ENCODE measurements at places on chromosomes 12 and 14. TPM values are rescaled to one million over a fixed set of nuclear protein-coding genes. Genes with fewer than 3 reads are reported as not detected.

- no peaks in the 10 kb centered on the region for H3K36me3 ChIP-seq
- H3K27me3 ChIP-seq = no peaks in the 10 kb centered on the region
- H3K27ac ChIP-seq = no peak overlapping the region
- no peaks in the 10 kb centered on the region for H3K4me1 ChIP-seq
Observed at GRCh38 chr14:30333934-30334333, 225.0 kb upstream of the G2E3 start.

Gene RBP5
- 0.67 TPM for polyA plus RNA-seq

DNA sequence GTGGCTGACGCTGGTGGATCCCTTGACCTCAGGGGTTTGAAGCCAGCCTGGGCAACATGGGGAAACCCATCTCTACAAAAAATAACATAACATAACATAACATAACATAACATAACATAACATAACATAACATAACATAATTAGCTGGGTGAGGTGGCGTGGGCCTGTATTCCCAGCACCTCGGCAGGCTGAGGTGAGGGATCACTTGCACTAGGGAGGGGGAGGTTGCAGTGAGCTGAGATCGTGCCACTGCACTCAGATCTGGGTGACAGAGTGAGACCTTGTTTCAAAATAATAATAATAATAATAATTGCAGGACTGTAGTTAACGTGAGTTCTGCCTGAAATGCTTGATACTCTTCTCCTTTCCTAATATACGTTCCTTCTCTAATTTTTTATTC lies 1.3 kb downstream of the MAGOHB start:
- no peak for DNase-seq
- H3K27ac ChIP-seq = no peak overlapping the region
- no peak overlapping the region for H3K4me3 ChIP-seq
- H3K4me1 ChIP-seq = no peaks in the 10 kb centered on the region
- H3K27me3 ChIP-seq = no peaks in the 10 kb centered on the region
- H3K36me3 ChIP-seq = peaks cover 6% of the 10 kb centered on the region

GRCh38 chr14:89308232-89308959 lies 108.6 kb downstream of the FOXN3 start:
- H3K27me3 ChIP-seq = no peaks in the 10 kb centered on the region
- no peak overlapping the region for H3K4me3 ChIP-seq
- no peak overlapping the region for H3K27ac ChIP-seq

Gene BCL11B
- 2.4 TPM for polyA plus RNA-seq

GRCh38 chr12:56188778-56189098 lies 545 bp downstream of the SMARCC2 start:
- peak; percentile 21 for DNase-seq
- H3K4me3 ChIP-seq = peak overlapping the region; percentile 95
- peaks cover 4% of the 10 kb centered on the region for H3K36me3 ChIP-seq
- peaks cover 2% of the 10 kb centered on the region for H3K4me1 ChIP-seq
- H3K27me3 ChIP-seq = no peaks in the 10 kb centered on the region
- peak overlapping the region; percentile 3 for H3K27ac ChIP-seq

Gene LRFN5
- 0.35 TPM for polyA plus RNA-seq

DNA sequence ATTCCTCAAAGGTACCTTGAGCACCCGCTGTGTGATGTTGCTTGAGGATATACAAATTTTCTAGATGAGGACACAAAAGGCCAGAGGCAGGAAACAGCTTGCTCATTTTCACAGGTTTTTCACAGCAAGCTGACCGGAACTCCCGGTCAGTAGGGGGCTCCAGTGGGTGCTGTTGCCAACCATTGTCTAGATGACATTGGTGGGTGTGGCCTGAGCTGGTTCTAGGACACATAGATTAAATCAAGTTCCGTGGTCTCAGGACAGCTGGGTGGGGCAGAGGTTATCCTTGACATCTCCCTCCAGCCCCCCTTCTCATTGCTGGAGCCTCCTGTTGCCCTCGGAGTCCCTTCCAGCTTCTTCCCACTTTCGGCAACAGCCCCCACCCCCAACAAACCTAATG lies 153.6 kb upstream of the FKBP4 start:
- H3K36me3 ChIP-seq = no peaks in the 10 kb centered on the region
- H3K4me1 ChIP-seq = no peaks in the 10 kb centered on the region
- peak; percentile 6 for DNase-seq
- H3K4me3 ChIP-seq = no peak overlapping the region

DNA sequence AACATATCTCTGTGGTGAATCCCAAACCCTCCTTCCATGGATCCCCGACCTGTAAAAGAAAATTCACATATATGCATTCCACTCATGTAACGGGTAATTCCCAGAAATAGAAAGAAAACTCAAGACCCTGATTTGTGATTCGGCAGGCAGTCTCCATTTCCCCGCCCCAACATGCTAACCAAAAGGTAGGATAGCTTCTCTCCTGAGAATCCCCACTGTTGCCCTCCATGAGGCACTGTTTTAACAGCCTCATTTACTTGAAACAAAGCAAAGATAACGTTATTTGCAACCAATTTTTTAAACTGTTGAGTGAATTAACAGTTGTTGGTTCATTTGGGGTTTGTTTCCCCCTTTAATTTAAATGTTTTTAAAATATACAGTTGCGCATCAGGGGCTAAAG lies 774 bp upstream of the SLC2A13 start:
- no peaks in the 10 kb centered on the region for H3K36me3 ChIP-seq
- no peak overlapping the region for H3K27ac ChIP-seq
- DNase-seq = no peak
- H3K27me3 ChIP-seq = no peaks in the 10 kb centered on the region
- H3K4me1 ChIP-seq = peaks cover 1% of the 10 kb centered on the region

GRCh38 chr14:76729953-76730505 lies 31.2 kb upstream of the VASH1 start:
- no peaks in the 10 kb centered on the region for H3K4me1 ChIP-seq
- no peaks in the 10 kb centered on the region for H3K27me3 ChIP-seq
- H3K4me3 ChIP-seq = no peak overlapping the region
- no peak for DNase-seq
- H3K36me3 ChIP-seq = no peaks in the 10 kb centered on the region

DNA sequence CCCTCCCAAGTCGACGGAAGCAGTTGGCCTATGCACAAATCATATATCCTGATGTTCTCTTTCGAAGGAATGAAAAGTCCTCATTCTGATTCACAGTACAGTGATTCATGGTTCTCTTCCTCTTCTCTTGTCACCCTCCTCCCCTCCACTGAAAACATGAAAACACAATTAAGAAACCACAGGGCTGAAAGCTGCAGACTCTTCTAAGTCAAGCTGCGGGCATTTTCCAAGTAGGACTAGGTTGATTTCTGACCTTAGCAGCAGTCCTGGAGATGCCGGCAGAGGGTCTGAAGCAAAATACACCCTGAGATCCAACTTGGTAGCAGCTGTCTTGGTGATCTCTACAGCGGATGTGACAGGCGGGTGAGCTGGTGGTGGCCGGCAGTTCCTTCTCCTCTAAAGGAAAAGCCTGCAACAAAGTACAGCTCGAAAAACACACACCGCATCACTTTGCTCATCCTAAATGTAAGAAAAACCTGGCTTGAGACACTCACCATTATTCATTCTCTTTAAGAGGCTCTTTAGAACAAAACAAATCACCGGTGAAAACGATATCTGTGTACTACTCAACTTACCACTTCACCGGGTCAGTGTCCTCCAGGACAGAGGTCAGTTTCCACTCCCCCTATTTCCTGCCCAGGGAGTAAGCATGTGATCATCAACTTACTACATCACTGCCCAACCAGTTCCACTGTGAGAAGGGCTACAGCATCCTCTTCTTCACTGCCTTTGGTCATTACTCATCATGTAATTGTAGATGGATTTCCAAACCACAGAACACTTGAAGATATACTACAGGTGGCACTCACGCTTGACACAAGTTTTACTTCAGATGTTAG lies 6.0 kb downstream of the TMCC3 start:
- no peak for DNase-seq
- H3K27me3 ChIP-seq = no peaks in the 10 kb centered on the region
- no peaks in the 10 kb centered on the region for H3K36me3 ChIP-seq
- peak overlapping the region; percentile 51 for H3K27ac ChIP-seq
- H3K4me3 ChIP-seq = no peak overlapping the region

Gene KLRF1
- 0.47 TPM for polyA plus RNA-seq

DNA sequence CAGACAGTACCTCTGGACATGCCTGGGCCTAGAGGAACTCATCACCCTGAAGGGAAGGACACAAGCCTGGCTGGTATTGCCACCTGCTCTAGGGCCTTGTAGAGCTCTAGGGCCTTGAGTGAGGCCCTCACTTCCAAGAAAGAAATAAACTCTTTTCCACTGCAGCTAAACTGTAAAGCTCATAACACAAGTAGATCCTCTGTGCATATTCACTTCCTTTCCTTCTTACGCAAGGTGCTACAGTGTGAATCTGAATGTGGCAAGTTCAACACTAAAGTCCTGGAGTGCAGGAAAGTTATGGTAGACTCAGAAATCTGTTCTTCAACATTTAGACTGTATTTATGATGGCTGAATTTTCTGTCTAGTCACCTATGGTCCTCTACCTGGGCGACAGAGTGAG lies 14.5 kb downstream of the RNASE3 start:
- no peaks in the 10 kb centered on the region for H3K27me3 ChIP-seq
- H3K4me3 ChIP-seq = no peak overlapping the region
- H3K27ac ChIP-seq = no peak overlapping the region
- no peaks in the 10 kb centered on the region for H3K36me3 ChIP-seq
- H3K4me1 ChIP-seq = no peaks in the 10 kb centered on the region
- DNase-seq = no peak

GRCh38 chr14:51331486-51332367 lies 91.7 kb downstream of the TMX1 start:
- no peaks in the 10 kb centered on the region for H3K27me3 ChIP-seq
- H3K4me3 ChIP-seq = no peak overlapping the region
- DNase-seq = no peak
- no peaks in the 10 kb centered on the region for H3K36me3 ChIP-seq
- no peak overlapping the region for H3K27ac ChIP-seq
- peaks cover 5% of the 10 kb centered on the region for H3K4me1 ChIP-seq

Gene STK38L
- 14.9 TPM for polyA plus RNA-seq

Gene EMC9
- polyA plus RNA-seq = 27.2 TPM

DNA sequence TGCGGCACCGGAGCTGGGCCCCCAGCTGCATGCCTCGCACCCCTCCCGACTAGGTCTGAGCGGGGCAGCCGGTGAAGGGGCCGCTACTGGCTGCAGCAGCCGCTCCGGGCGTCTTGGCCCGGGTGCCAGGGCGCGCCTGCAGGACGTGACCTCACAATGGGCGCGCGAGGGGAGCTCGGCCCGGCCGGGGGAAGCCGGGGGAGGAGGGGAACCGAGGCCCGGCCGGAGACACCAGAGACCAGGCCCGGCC lies 353 bp downstream of the BAG5 start:
- H3K4me3 ChIP-seq = peak overlapping the region; percentile 97
- H3K36me3 ChIP-seq = peaks cover 4% of the 10 kb centered on the region
- H3K27me3 ChIP-seq = no peaks in the 10 kb centered on the region
- peak overlapping the region; percentile 88 for H3K27ac ChIP-seq

Gene ARG2
- polyA plus RNA-seq = 2.4 TPM

GRCh38 chr12:27646149-27646548 lies 50.1 kb upstream of the REP15 start:
- no peak overlapping the region for H3K27ac ChIP-seq
- H3K4me1 ChIP-seq = no peaks in the 10 kb centered on the region
- DNase-seq = no peak
- H3K27me3 ChIP-seq = no peaks in the 10 kb centered on the region

Gene CLIP1
- 34.9 TPM for polyA plus RNA-seq

Gene RNU4-1
- not detected for polyA plus RNA-seq

GRCh38 chr12:6691473-6691872 lies 2.3 kb upstream of the ZNF384 start:
- H3K27ac ChIP-seq = no peak overlapping the region
- no peak for DNase-seq
- no peaks in the 10 kb centered on the region for H3K4me1 ChIP-seq
- no peaks in the 10 kb centered on the region for H3K36me3 ChIP-seq
- no peaks in the 10 kb centered on the region for H3K27me3 ChIP-seq

- no peaks in the 10 kb centered on the region for H3K36me3 ChIP-seq
- H3K27ac ChIP-seq = no peak overlapping the region
- H3K4me1 ChIP-seq = no peaks in the 10 kb centered on the region
- DNase-seq = peak; percentile 69
- H3K4me3 ChIP-seq = no peak overlapping the region
Observed at GRCh38 chr12:16349131-16349460, 1.7 kb downstream of the MGST1 start.

Gene LRRIQ1
- polyA plus RNA-seq = 0.09 TPM

DNA sequence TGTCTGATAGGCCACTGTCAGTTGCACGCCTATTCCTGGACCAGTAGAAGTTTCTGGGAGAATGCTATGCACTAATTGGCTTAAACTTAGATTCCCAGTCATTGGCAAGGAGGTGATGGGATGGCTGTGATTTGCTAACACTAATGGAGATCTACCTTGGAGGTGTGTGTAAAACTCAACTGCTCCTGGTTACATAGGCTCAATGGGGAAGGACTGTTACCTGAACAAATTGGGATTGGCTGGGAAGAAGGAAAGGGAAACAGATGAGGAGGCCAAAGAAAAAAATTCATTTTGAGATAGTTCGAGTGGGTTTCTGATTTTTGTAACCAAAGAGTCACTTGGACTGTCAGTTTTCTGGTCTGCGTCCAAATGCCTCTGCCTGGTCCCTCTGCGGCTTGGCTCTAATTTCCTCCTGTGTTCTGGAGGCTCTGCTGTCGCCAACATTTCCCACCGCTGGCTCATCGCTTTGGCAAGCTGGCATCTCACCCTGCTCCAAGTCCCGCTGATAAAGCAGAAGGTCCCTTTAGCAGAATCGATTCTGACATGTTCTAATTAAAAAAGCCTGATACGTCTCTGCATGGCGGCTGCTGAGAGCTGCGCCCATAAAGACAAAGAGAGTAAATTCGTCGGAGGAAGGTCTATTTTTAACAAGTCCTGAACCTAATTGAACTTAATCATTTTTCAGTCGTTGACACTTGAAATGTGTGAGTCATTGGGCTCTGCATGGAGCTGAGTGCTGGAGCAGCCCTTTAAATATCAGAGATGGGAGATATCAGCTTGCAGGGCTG lies 2.0 kb upstream of the CCDC63 start:
- no peaks in the 10 kb centered on the region for H3K36me3 ChIP-seq
- no peak for DNase-seq
- H3K27ac ChIP-seq = no peak overlapping the region
- no peaks in the 10 kb centered on the region for H3K27me3 ChIP-seq

Gene FAM186B
- 0.37 TPM for polyA plus RNA-seq

DNA sequence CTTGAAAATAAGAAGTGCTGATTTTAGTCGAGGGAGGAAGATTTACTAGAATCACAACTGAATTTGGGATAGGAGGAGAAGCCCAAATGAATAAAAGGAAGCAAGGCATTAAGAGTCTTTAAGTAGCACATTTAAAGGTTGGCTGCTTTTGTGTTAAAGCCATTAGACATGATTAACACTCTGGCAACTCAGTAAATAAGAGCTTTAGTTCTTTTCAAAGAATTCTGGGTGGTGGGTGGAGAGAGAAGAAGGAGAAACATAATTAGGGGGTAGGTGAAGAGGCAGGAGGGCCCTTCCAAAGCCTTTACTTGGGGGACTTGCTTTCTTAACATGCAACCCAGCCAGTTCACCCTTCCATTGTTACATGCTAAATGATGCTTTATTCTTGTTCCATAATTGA lies 284.6 kb upstream of the SEL1L start:
- no peak overlapping the region for H3K4me3 ChIP-seq
- H3K27ac ChIP-seq = no peak overlapping the region
- DNase-seq = no peak
- peaks cover 7% of the 10 kb centered on the region for H3K4me1 ChIP-seq

All from small intestine (tissue), 16 donors.